ENCODE measurements at places on chromosomes 12 and 14.

GRCh38 chr12:125744201-125744600, 679.0 kb downstream of the AACS start:
- DNase-seq: no peak

DNA sequence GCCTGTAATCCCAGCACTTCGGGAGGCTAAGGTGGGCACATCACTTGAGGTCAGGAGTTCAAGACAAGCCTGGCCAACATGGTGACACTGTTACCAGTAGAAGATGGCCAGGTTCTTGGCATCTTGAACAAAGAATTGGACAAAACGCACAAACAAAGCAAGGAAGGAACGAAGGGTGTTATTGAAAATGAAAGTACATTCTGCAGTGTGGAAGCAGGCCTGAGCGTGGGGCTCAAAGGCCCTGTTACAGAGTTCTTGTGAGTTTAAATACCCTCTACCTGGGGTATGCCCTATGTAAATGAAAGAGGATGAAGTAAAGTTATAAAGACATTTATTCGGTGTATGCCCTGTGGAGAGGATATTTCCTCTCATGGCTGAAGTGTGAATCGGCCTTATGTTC, 20.8 kb upstream of the CDK17 start:
- no peak for DNase-seq

- no peak for DNase-seq
Observed at GRCh38 chr14:35825968-35826217, 245 bp upstream of the BRMS1L start.

- peak; percentile 77 for DNase-seq
Observed at GRCh38 chr12:15701631-15702156, 87.5 kb downstream of the EPS8 start.

GRCh38 chr14:77123381-77124325, 17.9 kb downstream of the ZDHHC22 start:
- DNase-seq: no peak

GRCh38 chr14:89933002-89933401, 21.5 kb downstream of the EFCAB11 start:
- DNase-seq: no peak

- no peak for DNase-seq
Observed at GRCh38 chr12:13340149-13340548, 143.6 kb downstream of the EMP1 start.

GRCh38 chr12:91249518-91250272, 67.1 kb upstream of the DCN start:
- DNase-seq: no peak

- DNase-seq: peak; percentile 15
Observed at GRCh38 chr12:68932128-68932960, 627 bp downstream of the CPM start.

GRCh38 chr12:57736741-57737466, 1.6 kb downstream of the AGAP2 start:
- DNase-seq: no peak

- no peak for DNase-seq
Observed at GRCh38 chr14:104554608-104555429, 24.7 kb upstream of the C14orf180 start.

GRCh38 chr12:19624491-19624890, 185.2 kb downstream of the AEBP2 start:
- peak; percentile 43 for DNase-seq

- no peak for DNase-seq
Observed at GRCh38 chr12:91824991-91825390, 320.7 kb downstream of the BTG1 start.

DNA sequence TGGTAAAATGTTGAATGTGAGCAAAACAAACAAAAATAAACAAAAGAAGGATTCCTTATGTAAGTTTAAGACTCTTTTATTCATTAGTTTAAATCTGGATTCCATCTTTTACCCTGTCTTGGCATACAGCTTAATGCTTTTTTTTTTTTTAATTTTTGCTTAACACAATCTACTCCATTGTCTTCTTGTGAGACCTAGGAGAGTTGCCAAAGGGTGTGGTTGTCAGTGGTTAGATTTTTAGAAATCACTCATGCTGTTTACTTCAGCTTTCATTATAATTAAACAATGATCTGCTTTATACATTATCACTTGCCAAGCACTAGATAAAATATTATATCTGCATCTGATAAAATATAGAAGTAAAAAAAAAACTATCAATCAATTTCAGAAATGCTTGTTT, 77.7 kb upstream of the KITLG start:
- no peak for DNase-seq

DNA sequence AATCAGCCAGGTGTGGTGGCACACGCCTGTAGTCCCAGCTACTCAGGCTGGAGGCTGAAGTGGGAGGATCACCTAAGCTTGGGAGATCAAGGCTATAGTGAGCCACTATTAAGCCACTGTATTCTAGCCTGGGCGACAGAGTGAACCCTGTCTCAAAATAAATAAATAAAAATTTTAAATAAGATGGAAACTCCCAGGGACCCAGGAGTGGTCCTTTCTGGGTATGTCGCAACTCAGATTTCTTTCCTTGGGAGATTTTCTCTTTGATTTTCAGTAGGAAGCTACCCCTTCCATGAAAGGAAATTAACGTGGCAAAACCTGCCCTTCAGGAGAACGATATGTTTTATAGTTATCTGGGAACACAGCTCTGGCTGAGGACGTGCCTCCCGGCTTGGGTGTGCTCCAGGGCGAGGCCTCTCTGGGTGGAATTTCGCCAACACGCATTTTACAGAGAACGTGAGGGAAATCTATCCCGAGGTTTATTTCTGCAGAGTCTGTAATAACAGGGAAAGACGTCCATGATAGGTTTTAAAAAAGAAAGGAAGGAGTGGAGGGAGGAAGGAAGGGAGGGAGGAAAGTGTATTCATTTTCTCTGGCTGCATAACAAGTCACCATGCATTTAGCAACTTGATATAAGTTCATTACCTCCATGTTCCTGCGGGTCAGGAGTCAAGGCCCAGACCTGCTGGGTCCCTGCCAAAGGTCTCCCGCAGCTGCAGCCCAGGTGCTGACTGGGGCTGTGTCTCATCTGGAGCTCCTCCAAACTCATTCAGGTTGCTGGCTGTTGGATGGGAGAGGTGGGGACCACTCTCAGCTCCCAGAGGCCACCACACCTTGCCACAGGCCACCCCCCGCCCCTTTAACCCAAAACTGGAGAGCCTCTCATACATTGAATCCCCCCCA, 80.6 kb upstream of the GSC start:
- DNase-seq: no peak

- no peak for DNase-seq
Observed at GRCh38 chr12:4448371-4448940, 2.8 kb upstream of the FGF6 start.

GRCh38 chr12:131007031-131007739, 53.5 kb downstream of the ADGRD1 start:
- no peak for DNase-seq

GRCh38 chr14:90159146-90159545, 97.2 kb upstream of the PSMC1 start:
- no peak for DNase-seq

- no peak for DNase-seq
Observed at GRCh38 chr12:89261982-89262381, 90.3 kb downstream of the DUSP6 start.

DNA sequence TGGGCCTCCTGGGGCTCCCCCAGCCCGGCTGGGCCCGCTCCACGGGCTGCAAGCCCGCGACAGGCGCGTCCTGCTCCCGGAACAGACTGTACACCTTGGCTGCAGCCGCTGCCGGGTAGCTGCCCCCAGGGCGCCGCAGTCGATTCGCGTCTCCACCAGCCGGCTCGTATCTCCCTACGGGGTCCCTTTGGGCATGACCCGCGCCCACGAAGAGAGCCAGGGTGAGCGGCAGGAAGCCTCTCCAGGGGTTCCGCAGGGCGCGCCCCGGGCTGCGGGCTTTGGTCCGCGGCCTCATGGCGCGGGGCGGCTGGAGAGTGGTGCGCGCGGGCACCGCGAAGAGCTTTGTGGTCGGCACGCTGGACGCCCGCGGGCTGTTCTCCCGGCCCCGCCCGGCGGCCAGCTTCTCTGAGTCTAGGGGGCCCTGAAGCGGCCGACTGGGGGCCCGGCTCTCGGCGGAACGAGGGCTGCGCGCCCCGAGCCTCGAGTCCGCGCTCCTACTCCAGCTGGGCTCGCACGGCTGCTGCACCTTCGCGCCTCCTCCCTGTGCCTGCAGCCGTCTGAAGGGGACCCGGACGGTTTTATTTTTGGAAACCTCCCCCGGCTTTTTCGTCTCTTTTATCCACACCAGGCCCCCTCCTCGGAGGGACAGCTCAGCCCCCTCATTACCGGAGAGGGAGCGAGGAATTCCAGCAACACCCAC, at the start of gene LTBP2:
TSS of gene LTBP2 (minus strand) at position 588 of the 700 bp plus-strand sequence. CDS start at position 295, 293 bp downstream.
- peak; percentile 60 for DNase-seq

- no peak for DNase-seq
Observed at GRCh38 chr12:70290116-70290515, 46.9 kb downstream of the CNOT2 start.

GRCh38 chr12:102067574-102068258, 5.9 kb upstream of the WASHC3 start:
- DNase-seq: peak; percentile 43

- no peak for DNase-seq
Observed at GRCh38 chr14:101812071-101812470, 50.6 kb downstream of the PPP2R5C start.

DNA sequence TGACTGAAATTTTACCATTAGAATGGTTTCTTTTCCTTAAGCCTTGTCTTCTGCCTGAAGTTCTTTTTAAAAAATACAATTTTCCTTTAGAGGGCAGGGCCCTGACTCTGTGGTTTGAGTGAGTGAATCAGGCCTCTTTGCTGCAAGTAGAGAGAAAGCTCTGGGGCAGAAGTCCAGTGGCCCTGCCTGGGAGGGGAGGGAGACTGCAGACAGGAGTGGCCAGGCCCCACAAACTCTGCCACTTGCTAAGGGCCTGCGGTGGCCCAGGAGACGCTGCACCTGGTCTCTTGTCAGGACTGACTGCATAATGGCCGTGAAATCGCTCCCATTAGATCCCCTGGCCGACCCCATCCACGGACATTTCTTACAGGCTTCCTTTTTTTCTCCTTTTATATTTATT, 25.5 kb downstream of the TSPAN11 start:
- DNase-seq: peak; percentile 26

GRCh38 chr12:49043856-49044258, 16.7 kb downstream of the KMT2D start:
- peak; percentile 51 for DNase-seq

GRCh38 chr14:95189367-95190132, 32.2 kb upstream of the DICER1 start:
- DNase-seq: no peak

GRCh38 chr12:63897931-63898330, 53.4 kb downstream of the SRGAP1 start:
- peak; percentile 79 for DNase-seq

- DNase-seq: peak; percentile 81
Observed at GRCh38 chr14:60561845-60562746, 53.1 kb downstream of the SIX6 start.

DNA sequence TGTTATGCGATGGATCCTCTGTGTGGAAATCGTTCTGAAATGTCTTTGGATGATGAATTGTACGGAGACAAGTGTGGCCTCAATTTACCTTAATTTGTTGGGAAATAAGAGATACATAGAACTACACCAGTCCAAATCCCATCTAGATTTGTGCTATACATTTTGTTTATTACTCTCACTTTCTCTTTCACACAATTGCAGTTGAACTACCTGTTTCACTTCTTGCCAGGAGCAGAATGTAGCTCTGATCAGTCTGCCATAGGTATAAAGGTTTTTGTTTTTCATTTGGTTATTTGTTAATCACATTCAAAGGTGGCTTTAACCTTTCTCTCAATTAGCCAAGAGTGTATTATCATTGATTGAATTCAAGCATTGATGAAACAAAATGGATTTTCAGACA, 268.2 kb downstream of the SNAPC1 start:
- no peak for DNase-seq

DNA sequence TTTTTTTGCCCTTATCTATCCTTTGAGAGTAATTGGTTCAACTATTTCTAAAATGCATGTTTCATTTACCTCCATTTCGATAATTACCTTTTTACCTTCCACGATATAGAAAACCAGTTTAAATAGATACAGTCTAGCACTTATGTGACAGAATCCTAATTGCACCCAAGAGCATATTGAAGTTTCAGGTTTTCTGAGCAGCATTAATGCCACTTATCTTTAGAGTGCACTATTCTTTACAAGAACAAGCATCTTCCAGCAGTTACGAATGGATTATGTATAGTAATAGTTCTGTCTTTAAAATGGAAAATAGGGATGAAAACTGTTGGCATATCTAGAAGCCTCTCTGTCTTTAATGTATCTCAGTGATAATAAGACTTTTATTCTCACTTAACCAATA, 82.2 kb upstream of the ATXN7L3B start:
- no peak for DNase-seq

DNA sequence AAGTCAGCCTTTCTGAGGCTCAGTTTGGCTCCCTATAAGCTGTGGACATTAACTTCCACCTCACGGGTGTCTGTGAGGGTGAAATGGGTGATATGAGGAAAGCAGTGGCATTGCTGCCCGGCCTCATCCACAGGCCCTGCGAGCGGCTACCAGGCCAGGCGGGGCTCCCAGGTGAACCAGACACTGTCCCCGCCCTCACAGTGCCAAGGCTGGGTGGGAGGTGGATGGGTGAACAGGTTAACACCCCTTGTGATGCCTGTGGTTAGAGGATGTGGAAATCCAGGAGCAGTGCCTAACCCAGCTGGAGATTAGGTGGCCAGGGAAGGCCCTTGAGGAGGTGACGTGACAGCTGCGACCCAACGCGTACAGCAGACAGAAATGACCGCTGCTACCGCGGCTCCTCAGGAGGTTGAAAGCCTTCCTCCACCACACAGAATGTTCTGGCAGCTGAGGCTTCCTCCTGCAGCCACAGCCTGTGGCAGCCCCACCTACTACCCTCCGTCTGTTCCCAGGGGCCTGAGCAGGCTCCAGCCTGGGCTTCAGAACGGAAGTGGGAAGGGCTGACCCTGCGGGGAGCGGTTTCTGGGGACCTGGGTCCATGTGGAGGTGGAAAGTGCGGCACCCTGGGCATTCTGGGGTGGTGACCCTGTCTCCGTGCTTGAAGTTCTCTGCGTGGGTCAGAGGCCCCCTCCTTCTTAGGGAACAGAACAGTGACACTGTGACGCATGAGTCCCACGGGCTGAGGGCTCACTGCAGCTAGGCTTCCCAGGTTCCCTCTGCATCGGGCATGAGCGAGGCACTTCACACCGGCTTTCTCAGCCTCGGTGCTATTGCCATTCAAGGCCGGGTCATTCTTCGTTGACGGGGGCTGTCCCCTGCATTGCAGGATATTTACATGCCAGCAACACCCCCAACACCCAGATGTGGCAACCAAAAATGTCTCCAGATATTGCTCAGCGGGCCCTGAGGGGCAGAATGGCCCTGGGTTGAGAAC, 9.7 kb downstream of the MMAB start:
- no peak for DNase-seq

GRCh38 chr12:63893170-63893569, 48.7 kb downstream of the SRGAP1 start:
- no peak for DNase-seq

GRCh38 chr12:122989225-122989839, 8.9 kb downstream of the ARL6IP4 start:
- no peak for DNase-seq

- no peak for DNase-seq
Observed at GRCh38 chr14:96626121-96626768, 124.1 kb downstream of the PAPOLA start.

Data from iris pigment epithelial cell (primary cell).